ENCODE measurements at places on chromosomes 12 and 14.
A peak's percentile ranks its signal among the peaks of the same experiment; 100 is the strongest.

DNA sequence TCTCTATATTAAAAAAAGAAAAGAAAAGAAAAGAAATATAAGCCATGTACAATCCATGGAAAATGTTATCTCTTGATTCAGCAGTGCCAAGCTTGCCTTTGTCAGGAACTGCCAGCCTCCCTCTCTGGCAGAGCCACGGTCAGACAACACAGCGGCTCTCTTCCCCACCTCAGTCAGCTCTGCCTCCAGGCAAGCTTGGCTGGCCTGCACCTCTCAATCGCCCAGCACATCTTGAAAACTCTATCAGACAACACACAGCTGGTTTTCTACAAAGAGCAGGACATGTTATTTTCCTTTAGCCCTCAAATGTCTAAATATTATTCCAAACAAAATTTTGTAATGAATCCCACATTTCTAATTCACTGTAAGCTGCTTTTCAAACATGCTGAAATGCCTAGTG is 20.0 kb upstream of the GCH1 start:
- DNase-seq = no peak

GRCh38 chr12:47141459-47141858 is 61.7 kb upstream of the AMIGO2 start:
- DNase-seq = no peak

DNA sequence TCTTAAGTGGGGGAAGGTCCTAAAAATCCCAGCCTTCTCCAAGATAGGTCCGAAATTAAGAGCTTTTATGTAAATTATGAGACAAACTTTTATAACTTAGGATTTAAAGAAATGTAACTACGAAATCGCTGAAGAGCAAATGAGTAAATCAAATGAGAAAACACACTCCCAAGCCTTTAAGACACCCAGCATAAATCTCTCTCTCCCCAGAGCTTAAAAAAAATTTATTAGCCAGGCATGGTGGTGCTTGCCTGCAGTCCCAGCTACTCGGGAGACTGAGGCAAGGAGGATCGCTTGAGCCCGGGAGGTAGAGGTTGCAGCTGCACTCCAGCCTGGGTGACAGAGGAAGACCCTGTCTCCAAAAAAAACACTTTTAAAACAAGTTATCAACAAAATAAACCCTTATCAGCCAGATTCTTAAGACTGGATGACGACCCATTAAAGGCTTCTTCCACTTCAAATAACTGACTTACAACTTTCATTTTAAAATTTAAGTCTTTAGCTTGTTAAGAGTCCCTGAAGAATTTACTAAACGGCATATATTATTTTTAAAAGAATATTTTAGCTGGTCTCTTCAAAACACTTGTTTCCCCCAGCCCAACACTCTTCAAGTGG is 3.2 kb downstream of the PTGES3 start:
- DNase-seq = no peak

- peak; percentile 87 for DNase-seq
Measured at GRCh38 chr12:92466391-92467305, 236.1 kb upstream of the PLEKHG7 start.

DNA sequence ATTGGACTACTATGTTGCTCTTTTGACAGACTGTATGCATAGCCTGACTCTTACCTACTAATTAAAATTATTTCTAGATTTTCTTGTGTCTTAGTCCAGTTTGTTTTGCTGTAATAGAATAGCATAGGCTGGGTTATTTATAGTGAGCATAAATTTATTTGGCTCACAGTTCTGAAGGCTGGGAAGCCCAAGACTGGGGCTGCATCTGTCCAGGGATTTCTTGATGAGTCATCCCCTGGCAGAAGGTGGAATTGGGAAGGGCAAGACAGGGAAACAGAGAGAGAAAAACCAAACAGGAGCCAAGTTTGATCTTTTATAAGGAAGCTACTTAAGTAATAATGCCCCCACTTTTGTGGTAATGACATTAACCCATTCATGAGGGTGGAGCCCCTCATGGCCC is 759.2 kb upstream of the LRFN5 start:
- no peak for DNase-seq

Measured in GM12864 (cell line).